Thyroid gland (tissue), 4 donors: ENCODE measurements at places on chromosomes 2 and 18.
A peak's percentile ranks its signal among the peaks of the same experiment; 100 is the strongest.

GRCh38 chr2:12397854-12398253, 318.9 kb upstream of the TRIB2 start:
- no peak overlapping the region for H3K27ac ChIP-seq
- no peaks in the 10 kb centered on the region for H3K36me3 ChIP-seq
- no peak overlapping the region for H3K4me3 ChIP-seq

GRCh38 chr18:29488617-29489016, 1311.7 kb upstream of the CDH2 start:
- H3K4me3 ChIP-seq, result no peak overlapping the region
- H3K4me1 ChIP-seq, result no peaks in the 10 kb centered on the region
- no peak overlapping the region for H3K27ac ChIP-seq
- H3K27me3 ChIP-seq, result no peaks in the 10 kb centered on the region

DNA sequence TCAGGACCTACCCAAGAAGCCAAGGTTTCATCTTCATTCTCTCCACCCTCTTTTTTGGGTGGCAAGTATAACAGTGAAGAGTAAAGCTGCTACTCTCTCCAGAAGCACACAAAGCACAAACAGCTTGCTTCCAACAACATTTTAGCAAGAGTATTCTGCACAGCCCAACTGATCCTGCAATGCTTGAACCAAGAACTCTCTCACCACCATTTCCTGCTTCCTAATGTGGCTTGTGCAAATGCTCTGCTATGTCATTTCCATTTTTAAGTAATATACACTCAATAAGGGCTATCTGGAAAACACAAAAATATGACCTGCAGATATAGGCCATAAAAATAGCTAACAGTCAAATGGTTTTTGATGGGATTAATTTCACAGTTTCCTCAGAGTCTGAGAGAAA, 24.1 kb upstream of the IHH start:
- DNase-seq, result no peak
- H3K27me3 ChIP-seq, result no peaks in the 10 kb centered on the region
- H3K4me3 ChIP-seq, result no peak overlapping the region
- H3K36me3 ChIP-seq, result no peaks in the 10 kb centered on the region

DNA sequence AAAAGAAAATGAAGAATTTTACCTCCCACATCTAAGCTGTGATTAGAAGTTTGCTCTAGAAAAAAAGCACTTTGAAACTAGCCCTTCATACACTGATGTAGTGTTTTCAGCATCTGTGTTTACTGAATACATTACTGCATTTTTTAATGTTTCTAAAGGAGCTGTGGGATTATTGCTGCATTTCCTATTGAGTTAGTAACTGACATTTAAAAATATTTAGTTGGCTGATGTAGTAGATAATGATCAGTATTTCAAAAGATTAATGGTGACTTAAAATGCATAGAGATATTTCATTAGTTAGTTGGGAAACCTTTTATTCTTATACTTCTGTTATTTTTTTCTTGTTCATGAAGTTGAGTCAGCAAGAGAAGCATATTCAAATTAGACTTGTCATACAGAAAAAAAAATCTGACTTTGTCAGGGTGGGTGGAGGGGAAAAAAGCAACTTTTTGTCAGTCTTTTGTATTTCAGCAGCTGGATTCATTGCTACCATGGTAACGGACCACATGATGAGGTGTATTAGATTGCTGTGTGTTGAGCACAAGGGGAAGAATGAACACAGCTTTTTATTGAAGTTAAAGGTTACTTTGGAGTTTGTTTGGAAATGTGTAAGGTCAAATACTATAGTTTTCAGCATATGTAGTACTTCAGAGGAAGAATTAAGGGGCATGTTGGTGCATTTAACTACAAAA, at the start of gene DTNA:
TSS of gene DTNA (plus strand) at position 549 of the 692 bp plus-strand sequence. CDS start 45,679 bp downstream, outside the sequence.
- no peaks in the 10 kb centered on the region for H3K36me3 ChIP-seq
- no peak within 1 kb of the TSS for H3K4me3 ChIP-seq
- peak within 1 kb of the TSS; percentile 57 for H3K27ac ChIP-seq

- no peaks in the 10 kb centered on the region for H3K27me3 ChIP-seq
- DNase-seq, result no peak
- no peak overlapping the region for H3K27ac ChIP-seq
- H3K36me3 ChIP-seq, result no peaks in the 10 kb centered on the region
- H3K4me1 ChIP-seq, result no peaks in the 10 kb centered on the region
Measured at GRCh38 chr2:20803226-20803682, 19.6 kb downstream of the LDAH start.
